Hematopoietic multipotent progenitor cell (in vitro differentiated cells): ENCODE measurements at places on chromosomes 6 and 20.

DNA sequence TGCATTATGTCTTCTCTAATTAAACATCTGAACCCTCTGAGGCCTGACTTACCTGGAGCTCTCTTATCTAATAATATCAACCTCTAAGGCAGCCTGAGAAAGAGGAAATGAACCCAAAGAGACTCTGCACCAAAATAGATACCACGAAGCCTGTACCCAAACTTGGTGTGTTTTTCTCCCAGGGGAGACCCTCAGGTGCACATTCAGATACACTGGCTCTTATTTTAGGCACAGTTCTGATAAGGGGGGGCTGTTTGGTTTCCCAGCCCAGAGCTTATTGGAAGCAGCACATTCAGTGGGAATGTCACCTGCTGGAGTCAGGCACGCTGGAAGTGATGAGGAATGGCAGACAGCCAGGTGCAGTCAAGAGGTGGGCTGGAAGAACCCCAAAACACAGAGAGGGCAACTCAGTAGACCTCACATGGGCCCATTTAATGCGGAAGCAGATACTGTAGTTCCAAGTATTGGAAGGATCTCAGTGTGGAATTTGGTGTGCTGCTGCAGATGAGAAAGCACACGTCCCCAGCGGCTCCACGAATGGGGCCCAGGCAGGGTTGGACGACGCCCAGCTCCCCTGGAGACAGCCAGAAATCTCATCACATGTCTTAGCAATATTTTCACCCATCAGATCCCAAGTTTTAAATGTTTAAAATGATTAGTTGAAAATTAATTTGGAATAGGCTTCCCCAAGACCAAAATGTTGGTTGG is 9.7 kb upstream of the CCR6 start:
- no peak for DNase-seq

DNA sequence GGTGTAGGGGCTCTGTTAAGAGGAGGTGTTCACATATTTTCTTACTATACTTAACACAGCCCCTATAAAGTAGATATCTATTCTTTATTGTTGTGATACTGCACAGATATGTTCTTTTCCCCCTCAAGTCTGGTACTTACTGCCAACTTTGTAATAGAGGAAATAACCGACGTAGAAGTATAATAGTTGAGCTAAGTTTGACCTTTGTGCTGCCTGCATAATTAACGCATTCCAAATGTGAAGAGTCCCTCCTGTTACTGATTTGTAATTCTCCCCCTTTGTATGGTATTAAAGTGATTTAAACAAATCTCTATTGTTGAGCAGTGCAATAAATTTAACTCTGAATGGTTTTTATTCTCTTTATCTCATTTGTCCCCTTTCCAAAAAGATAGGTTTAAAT is 39.0 kb downstream of the PHF3 start:
- DNase-seq, result no peak

GRCh38 chr6:3159805-3160781 is 2.7 kb upstream of the TUBB2A start:
- peak; percentile 62 for DNase-seq

DNA sequence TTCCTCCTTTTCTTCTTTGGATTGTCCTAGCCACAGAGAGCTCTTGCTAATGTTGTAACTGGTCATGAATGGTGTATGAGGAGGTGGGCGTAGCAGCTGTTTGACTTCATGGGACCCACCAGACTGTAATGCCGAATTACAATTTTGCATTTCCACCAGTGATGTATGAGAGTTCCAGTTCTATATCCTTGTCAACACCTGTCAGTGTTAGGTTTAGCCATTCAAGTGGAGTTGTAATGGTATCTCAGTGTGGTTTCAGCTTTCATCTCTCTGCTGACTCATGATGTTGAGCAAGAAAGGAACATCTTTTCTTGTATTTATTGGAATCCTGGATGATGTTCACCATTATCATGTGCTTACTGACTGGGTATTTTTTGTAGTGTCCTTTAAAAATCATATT is 5.1 kb downstream of the IGF2R start:
- DNase-seq, result no peak

DNA sequence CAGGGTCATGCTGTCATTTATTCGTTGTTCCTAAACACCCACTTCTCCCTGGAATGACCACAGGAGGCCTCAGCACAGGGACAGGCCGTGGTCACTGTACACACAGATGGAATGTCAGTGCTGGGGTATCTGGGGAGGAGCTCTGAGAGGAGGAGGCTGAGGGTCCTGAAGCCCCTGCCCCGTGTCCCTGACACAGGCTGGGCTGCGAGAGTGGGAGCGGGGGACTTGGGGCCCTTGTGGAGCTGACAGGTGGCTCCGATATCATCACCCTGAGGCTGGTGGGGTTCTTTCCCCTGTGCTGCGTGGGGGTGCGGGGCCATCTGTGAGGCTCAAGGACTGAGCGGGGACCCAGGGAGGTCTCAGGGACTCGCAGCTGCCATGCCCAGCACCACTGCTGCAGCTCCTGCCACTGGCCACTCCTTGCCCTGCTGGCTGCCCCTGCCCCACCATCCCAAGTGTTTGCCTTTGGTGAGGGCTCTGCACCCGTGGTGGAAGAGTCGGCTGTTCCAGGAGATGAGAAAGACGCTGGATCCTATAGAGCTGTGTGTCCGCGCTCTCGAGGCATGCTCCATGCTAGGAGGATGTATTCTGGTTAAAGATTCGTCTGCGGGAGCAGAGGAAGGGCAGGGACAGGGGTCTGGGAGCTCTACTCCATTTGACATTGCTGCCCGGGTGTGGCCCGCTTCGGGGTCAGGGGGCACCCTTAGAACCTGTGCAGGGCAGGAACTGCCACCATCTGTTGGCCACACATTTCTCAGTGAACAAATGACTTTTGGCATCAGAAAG is 18.9 kb downstream of the NPEPL1 start:
- DNase-seq, result no peak

DNA sequence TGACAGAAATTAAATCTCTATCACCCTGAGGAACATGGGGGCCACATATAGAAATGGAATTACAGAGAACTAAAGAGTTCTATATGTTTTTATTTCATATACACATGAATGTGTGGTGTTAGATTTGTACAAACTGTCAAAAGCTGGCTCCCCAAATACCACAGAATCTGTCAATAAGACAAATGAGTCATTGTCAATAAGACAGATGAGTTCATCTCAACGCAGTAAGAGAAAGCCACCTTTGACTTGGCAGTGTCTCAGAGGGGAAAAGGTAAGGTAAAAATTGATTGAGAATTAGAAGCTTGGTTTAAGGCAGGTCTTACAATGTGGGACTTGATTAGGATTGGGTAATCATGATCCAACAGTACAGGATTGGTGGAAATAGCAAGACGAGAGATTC is 124.2 kb upstream of the GPR6 start:
- DNase-seq, result no peak

GRCh38 chr6:87297119-87297518 is 25.3 kb upstream of the SMIM8 start:
- DNase-seq, result no peak

DNA sequence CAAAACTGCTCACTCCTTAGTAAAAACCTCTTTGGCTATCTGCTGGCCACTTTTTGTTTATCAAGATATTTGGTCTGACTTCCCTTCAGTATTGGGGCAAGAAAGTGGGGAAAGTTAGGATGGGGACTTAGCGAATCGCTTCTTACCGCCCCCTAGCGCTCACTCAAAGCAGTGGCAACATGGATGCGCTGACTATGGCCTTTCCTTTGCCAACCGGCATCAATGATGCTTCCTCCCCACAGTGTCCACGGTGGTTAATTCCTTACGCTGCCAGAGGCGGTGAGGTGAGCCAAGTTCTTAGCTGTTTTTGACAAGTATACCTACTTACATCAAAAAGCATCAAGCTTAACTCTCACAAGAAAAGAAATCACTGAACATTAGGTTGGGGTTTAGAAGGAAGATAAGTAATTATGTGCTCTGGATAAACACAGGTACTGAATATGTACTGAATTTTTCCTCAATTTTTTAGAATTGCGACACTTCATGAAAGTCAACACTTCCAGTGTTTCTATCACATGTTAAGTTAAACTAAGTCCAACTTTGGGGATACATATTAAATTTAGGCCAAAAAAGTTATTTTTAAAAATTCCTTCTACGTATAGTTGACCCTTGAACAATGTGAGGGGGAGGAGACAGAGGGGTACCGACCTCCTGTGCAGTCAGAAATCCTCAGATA is 86.7 kb downstream of the GMDS start:
- no peak for DNase-seq

DNA sequence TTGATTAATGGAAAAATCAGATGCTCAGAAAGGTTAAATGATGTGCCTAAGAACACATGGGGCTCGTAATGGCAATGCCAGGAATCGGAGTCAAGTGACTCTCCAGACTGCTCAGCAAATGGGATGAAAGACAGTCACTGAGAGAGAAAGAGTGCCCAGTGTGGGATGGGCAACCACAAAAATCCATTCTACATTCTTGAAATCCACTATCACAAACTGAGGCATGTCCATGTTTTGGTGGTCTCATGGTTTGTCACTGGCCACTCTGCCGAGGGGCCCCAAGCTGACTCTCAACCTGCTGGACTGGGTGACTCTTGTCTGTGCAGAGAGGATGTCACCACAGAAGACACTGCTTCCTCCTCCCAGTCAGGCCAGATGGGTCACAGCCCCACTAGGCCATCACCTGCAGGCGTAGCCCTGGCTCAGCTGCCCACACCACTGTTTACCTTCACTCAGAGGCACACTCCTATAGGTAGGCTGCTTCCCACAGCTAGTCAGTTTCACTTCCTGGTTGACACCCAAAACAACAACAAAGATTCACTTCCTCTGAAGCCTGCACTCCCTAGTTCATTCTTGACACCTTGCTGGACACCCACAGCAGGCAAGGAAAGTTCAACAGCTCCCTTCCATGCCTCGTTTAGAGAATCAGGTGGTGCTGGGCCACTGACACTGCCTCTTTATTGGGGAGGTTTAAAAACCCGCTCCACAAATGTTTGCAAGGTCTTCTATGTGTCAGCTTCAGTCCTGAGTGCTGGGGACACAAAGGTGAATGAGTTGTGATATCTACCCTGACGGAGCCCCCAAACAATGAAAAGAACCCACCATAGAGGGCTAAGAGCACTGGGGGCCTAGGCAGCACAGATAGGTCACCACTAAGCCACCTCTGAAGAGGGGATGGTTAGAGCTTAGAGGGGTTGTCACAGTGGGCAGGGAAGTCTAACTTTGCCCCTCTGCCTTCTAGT is 21.7 kb downstream of the MAP1LC3A start:
- DNase-seq, result no peak

- peak; percentile 26 for DNase-seq
These were observed 80.9 kb downstream of the HAO1 start for GRCh38 chr20:7859356-7859802.

DNA sequence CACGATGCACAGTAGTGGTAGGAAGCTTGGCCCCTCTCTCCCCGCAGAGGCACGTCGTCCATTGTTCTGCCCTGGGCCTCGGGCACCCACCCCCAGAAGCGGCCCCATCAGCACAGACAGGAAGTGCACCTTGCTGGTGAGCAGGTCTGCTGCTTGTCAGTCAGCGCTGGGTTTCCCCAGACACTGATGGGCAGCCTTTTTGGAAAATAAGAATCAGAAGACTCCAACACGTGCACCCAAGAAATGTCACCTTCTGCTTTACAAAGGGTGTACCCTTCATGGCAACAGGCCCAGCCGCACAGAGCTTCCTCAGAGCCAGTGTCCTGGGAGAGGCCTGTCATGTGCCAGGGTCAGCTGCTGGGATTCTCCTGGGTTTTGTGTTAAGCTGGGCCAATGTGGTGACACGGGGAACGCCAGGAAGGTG is 34.7 kb upstream of the IRF4 start:
- DNase-seq, result no peak

DNA sequence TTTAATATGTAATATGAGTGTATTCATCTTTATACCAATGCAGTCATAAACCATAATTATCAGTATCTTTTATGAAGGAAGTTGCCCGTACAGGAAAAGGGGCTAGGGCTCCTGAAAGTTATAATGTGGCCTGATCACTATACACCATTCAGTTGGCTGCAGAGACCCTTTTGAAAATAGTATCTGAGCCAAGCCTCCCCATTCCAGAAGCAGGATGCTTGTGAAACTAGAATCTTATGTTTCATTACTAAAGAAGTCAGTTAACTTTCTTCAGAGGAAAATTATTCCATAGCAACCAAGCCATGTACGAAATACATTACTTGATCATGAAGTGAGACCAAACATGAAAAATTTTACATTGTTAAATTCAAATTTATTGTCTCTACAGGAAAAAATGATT is 251.5 kb upstream of the TCF21 start:
- DNase-seq, result no peak

- DNase-seq, result no peak
These were observed 142.1 kb downstream of the HAO1 start for GRCh38 chr20:7798176-7798575.

- no peak for DNase-seq
These were observed 39.5 kb upstream of the HDGFL1 start for GRCh38 chr6:22529866-22530265.

DNA sequence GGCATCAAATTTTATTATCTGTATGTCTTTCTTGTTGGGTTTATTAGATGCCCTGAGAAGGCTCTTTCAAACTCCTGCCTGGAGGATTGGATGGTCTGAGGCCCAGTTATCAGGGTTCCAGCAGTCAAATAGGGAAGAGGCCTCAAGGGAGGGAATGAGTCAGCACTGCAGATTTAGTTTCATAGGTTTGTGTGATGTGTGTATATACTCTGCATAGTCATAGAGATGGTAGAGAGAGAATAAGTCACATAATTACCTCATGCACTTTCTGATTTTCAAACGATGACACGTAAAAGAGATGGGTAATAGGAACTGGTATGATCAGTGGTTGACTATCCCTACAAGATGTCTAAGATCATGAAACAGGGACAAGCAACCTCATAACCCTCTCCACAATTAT is 82.1 kb downstream of the ADAT2 start:
- peak; percentile 29 for DNase-seq

DNA sequence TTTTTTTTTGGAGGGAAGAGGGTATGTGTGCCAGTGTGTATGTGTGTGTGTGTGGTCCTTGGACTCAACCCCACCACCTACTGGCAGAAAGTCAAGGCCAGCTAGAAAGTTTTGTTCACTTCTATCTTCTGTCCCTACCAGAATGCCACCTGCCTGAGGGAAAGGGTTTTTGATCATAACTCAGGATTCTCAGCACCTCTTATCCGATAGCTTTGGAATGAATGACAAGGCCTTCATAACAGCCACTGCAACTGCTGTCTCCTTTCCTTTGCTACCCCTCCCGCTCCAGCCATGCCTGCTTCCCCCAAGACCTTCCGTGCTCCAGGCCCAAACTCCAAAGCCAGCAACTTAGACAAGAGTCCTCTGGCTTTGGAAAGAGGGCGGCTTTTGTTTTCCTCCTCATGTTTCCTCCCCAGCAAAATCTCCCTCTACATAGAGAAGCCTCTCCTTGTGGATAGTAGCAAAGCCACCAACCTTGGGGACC is 18.7 kb downstream of the BTN3A1 start:
- DNase-seq, result peak; percentile 64

DNA sequence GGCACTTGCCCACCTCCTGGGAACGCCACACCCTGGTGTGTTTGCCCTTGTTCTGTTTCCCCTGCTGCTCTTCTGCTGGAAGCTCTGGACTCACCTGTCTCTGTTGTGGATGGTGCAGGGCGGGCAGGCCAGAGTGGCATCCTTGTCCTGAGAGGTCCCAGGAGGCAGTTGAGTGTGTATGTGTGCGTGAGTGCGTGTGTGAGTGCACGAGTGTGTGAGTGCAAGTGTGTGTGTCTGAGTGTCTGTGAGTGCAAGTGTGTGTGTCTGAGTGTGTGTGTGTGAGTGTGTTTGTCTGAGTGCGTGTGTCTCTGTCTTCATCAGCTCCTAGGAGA is 12.2 kb downstream of the IGF2R start:
- no peak for DNase-seq

GRCh38 chr6:149806127-149806526 is 56.6 kb downstream of the PCMT1 start:
- DNase-seq, result no peak

- DNase-seq, result no peak
These were observed 190.8 kb downstream of the MTFR2 start for GRCh38 chr6:136059308-136059707.
